ENCODE measurements at places on chromosomes 7 and 10. TPM values are rescaled to one million over a fixed set of nuclear protein-coding genes. Genes with fewer than 3 reads are reported as not detected.

The GSAP gene
- 7.3 TPM for total RNA-seq

The IDI2 gene
- total RNA-seq = not detected

DNA sequence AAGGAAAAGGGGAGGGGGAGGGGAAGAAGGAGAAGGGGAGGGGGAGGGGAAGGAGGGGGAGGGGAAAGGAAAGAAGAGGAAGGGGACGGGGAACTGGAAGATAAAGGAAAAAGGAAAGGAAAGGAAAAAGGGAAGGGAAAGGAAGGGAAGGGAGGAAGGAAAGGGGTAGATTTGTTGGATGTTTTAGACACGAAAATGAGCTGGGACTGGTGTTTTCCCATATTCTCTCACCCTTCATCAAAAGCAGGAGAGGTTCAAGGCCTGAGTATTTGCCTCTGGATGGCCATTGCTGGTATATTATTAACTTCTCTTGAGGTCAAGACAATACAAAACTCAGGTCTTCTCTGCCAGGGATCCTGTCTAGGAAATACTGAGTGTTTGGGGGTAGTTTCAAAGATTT is 652.7 kb downstream of the ANKRD7 start:
- no peak for DNase-seq

- DNase-seq = no peak
Observed at GRCh38 chr7:68547799-68548198, 1050.5 kb upstream of the AUTS2 start.

GRCh38 chr10:107232013-107232412 is 67.5 kb upstream of the SORCS1 start:
- no peak for DNase-seq

DNA sequence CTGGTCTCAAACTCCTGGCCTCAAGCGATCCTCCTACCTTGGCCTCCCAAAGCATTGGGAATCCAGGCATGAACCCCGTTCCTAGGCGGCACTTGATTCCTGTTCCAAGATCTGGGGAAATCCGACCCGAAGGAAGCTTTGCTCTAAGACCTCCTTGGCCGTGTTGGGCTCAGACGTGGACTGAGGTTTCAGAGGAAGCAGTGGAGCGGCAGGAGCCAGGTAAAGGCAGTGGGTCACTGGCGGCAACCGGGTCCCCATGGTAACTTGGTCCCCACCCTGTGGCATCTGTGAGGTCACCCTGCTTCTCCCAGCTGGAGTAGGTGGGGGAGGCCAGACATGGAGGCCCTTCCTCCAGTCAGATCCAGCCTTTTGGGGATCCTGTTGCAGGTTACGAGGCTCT is at the start of gene TMEM270:
TSS of gene TMEM270 (plus strand) at position 301 of the 400 bp plus-strand sequence. CDS start at position 337, 36 bp downstream.
- no peak for DNase-seq

DNA sequence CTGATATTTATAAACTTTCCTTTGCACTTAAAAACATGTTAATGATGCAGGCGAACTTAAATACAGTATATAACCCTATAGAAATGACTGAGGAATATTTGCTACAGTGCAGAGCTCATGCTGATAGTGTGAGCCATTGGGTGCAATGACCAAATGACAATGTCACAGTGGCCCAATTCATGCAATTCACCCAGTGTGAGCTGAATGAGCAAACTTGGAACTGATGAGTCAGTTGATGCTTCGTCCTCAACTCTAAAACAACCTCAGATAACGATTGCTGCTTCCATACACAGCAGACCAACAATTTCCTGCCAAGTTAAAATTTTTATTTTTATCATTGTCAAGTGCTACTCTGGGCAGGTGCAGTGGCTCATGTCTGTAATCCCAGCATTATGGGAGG is 12.1 kb upstream of the ZC3HAV1L start:
- DNase-seq = no peak

GRCh38 chr10:123139165-123139520 is 3.4 kb downstream of the HMX3 start:
- no peak for DNase-seq

DNA sequence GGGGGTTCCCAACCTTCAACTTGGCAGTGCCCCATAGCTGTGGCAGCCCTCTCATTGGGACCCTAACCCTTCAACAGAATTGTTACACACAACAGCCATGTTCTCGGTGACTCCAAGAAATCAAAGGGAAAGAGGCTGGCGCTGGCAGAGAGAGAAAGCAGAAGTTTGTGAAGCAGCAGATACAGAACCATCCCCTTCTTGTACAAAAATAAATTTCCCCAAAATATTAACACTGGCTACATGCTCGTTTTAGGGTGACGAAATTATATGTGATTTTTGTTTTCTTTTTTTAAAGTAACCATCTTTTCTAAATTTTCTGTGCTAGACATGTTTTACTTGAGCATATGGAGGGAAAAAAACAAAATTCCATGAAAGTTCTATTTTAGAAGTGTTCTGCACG is 45.2 kb upstream of the SAMD8 start:
- no peak for DNase-seq

DNA sequence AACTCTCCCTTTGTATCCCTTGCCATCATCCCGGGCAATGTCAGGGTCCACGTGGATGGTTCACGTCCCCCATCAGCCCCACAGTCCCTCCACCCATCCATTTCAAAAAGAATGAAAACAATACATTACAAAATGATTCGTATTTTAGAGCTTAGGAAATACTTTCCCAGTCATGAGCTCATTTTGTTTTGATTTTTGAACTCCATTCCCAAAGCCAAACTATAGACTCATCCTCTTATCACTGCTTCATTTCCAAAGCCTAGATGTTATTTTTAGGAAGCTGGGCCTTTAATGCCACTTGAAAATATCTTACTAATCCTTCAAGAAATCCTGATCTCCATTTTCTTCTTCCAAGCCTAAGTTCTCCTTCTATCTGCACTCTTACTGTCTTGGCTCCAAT is 72.1 kb downstream of the WNT2 start:
- no peak for DNase-seq

DNA sequence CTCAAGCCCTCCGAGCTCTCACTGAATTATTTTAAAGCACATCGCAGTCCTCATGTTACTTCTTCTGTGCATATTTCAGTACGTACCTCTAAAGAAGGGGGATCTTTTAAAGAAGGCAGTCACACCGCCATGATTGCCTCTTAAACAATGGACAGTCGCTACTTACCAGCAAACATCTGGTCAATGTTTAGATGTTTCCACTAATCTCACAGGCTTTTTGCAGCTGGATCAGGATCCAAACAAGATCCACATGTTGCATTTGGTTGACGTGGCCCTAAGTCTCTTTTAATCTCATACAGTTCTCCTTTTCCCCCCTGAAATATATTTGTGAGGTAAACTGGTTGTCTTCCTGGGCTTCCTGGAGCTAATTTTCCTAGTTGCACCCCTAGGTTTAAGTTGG is 50.0 kb downstream of the PRF1 start:
- DNase-seq = no peak

DNA sequence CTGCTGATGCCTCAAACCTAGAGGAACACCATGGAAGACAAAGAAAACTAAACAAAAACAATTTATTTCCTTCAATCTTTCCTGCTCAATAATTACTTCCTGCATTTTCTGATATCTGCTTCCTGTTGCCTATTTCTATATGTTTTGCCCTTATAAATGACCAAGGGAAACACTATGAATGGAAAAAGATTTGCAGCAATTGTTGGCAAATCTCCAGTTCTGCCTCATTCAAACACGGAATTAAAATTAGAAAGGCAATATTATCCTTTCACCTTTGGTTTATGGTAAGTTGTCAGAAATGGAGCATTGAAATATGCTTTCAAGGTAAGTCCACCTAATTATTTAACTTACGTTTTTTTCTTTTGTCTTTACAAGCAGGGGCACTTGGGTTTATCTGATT is 552.2 kb upstream of the ANKRD30A start:
- DNase-seq = peak; percentile 66

GRCh38 chr10:59682986-59683937 is 26.4 kb downstream of the SLC16A9 start:
- no peak for DNase-seq

DNA sequence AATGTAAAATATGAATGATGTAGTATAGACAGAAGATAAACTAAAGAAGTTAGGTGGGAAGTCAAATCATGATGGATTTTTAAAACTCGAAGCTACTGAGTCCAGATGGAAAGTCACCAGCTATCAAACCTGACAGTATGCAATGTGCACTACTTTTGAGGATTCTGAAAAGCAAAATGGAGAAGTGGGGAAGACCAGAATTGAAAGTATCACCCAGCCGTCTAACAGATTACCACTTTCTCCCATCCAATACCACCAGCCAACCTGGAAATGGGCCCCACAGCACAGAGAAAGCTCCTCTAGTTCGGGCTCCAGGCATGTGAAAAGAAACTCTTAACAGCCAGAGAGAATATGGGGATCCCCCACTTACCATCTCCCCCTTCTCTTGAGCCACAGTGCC is 67.9 kb upstream of the SRRM3 start:
- DNase-seq = no peak

DNA sequence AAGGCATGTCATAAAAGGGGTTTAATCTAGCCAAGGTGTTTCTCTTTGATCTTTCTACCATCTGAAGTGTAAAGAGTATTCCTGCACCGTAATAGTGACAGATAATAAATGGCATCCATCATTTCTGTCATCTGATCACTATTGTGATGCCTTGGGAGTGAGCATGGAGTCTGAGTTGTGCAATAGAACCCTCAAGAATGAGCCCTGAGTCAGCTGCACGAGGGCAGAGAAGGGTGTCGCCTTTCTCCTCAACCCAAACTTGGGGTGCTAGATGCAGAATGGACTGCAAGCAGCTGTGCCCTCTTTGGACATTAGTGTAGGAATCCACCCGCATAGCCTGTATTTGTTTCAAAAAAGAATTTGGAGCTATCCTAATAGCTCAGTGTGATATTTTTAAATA is 115.2 kb downstream of the ZNF37A start:
- DNase-seq = no peak

GRCh38 chr10:64458306-64458705 is 937.1 kb downstream of the REEP3 start:
- no peak for DNase-seq
